ENCODE measurements at places on chromosomes 1 and 21.

DNA sequence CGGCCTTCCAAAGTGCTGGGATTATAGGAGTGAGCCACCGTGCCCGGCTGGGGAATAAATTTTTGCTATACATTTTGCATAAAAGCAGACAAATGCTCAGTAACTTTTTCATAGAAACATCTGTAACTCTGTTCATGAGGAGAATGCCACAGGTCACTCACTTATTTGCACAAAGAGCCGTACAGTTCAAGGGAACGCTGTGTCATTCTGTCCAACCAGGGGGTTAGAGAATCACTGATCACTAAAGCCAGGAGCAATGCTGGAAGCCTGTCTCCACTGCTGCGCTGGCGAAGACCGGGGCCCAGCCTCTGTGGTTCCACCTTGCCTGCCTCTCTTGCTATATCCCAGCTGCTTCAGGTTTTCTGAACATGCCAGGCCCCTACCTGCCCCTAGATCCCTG lies 58.3 kb downstream of the RUNX1 start:
- no peak for DNase-seq

DNA sequence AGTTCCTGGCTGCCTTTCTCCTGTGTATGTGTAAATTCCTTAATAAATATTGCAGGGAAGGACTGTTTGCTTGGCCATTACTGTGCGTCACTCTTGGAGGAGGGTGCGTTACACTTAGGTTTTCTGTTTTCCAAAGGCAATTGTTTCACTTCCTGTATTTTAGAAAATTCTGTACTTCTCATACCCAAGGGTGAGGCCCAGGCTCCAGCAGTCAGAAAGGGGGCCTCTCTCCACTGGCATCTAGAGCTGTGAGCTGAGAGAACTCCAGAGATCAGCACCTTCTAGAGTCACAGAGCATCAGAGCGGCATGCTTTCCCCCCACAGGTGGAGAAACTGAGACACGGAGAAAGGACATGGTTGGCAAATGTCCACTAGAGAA lies 27.0 kb upstream of the ZFP69B start:
- DNase-seq = no peak

- DNase-seq = no peak
Measured at GRCh38 chr1:150724336-150724735, 3.6 kb upstream of the HORMAD1 start.

DNA sequence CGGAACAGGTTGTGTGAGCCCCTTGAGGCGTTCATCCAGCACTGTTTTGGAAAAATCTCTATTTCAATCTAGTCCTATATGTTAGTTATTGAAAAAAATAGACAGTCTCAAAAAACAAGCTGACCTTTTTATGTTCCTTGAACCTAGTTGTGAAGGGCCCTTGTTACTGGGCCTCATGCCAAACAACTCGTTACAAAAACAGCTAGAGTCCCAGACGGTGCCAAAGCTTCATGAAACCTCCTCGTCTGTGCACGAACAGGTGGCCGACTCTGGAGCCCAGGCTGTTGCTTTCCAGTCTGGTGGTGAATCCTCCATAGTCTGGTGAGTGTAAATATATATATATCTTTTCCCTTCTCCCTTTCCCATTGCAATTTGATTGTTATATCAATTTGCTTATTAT lies at the start of gene CHIA:
TSS of gene CHIA (plus strand) at position 222 of the 400 bp plus-strand sequence. CDS start 19,617 bp downstream, outside the sequence.
- no peak for DNase-seq

DNA sequence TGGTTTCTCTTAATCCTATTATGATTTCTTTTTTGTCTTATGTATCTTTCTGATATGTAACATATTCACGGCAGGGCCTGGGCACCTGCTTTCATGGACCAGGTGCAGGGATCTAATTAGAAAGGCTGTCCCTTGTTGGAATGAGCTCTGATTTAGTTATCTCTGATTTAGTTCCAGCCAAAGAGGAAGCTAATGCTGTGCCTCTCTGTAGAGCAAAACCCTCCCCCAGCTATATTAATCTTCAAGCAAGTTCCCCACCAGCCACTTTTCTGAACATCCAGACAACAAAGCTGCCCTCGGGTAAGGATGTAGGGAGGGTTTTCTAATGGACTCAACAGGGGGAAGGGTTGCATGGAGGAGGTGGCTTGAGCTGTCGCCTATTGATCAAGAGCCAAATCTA lies 6.1 kb downstream of the TSACC start:
- no peak for DNase-seq

- DNase-seq = no peak
Measured at GRCh38 chr1:206506405-206507283, 687 bp upstream of the RASSF5 start.

- DNase-seq = no peak
Measured at GRCh38 chr21:42118901-42119300, 47.8 kb downstream of the UMODL1 start.

GRCh38 chr1:153563991-153564390 lies 1.7 kb downstream of the S100A2 start:
- DNase-seq = no peak

DNA sequence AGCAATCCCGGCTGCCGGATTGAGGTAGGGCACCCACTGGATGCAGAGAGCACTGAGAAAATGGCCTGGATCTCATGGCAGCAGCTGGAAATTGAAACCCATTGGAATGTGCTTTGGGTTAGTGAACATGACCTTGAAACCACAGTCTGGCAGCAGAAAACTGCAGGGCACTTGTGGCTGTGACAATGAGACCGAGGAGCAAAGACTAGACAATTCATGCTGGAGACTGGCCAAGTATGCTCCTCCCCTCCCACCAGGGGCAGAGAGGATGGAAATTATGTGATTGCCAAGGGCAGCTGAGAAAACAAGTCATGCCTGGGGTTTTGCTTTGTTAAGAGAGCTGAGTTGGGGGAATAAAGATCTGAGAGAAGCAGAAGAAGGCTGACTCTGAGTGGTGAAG lies 60.7 kb downstream of the ZNF697 start:
- no peak for DNase-seq

DNA sequence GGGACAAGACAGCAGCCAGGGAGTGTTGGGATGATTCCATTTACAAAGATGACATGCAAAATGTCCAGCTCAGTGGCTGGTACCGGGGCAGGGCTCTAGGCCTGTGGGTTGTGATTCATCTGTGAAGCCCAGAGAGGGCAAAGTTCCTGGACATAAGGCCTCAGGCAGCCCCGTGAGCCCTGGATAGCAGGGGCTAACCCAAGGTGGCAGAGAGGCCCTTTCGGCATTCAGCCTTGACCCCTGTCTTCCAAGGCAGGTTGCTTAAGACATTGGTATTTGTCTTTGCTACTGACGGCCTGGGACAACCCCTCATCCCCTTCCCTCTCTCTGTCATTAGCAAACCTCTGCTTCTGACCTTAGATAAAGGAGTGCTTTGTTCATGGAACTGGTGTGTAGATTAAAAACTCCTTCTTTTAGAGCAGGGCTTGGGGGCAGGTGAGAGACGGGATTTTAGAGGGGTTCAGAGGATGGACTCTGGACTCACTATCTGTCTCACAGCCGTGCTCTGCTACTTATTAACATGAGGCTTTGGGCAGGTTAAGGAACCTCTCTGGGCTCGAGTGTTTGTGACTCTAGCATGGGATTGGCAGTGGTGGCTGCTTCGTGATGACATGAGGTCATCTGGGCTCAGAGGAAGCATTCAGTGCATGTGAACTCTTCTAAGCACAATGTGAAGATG lies 36.3 kb downstream of the TMEM51 start:
- DNase-seq = no peak

DNA sequence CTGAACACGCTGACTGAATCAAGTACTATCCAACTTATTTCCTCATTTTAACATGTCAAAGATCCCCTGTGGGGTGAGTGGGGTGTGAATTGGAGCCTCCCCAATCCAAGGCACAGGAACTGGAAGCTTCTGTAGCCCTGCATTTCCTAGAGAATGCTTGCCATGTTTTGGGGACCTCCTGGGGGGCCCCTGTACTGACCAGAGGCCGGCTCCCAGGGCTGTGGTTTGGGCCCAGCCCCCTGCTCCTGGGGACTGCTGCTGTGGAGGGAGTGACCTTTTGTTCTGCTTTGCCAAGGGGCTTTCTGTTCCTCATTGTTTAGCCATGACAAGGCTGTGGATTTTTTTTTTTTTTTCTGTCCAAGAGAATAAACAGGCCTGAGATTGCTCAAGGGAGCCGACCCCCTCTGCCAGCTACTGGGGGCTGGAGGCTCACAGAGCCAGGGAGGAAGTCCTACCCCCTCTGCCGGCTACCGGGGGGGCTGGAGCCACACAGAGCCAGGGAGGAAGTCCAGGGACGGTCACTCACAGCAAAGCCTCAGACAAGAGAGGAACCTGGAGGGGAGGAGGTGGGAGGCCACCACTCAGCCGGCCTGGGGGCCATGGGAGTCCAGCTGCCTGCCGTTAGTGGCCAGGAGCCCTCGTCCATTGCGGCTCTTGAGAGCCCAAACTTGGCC lies 17.4 kb downstream of the TNFRSF1B start:
- DNase-seq = peak; percentile 67
